Effector memory CD8-positive, alpha-beta T cell (primary cell): ENCODE measurements at places on chromosomes 13 and 19.

GRCh38 chr13:114311908-114312307, 2.4 kb upstream of the CHAMP1 start:
- DNase-seq, result no peak

DNA sequence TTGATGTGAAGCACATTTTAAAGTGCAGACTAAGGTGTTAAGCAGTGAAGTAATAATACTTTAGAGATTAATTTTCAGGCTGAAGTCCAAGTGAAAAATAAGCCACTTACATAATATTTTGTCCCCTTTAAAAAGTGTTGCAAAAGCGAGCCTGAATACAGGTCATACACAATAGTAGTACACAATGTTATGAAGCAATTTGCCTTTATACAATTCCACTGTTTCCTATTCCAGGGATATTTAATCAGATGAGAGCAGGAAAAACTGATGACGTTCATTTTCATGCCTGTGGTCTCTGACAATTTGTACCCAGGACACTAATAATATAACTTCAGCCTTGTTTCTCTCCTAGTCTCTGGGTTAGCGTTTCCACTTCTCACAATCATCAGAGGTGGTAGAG, 916.7 kb downstream of the PCDH9 start:
- DNase-seq, result no peak

GRCh38 chr13:71290963-71291841, 575.8 kb downstream of the DACH1 start:
- peak; percentile 45 for DNase-seq

DNA sequence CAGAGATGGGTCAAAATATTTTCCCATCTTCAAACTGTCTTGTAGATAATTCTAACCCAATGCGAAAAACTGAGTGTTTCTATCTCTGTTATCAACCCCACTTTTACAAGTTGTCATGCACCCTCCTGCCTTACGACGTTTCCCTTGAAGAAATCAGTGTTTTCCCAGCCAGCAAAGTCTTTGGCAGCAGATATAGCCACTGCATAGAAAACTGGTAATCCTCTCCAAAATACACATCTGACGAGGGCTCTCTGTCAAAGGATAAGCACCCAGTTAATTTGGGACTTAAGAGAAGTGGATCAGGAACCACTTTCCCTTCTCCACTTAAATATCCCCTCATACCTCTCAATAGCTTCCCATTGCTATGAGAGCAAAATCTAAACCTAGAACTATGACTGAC, 351.9 kb upstream of the MIR17HG start:
- no peak for DNase-seq

DNA sequence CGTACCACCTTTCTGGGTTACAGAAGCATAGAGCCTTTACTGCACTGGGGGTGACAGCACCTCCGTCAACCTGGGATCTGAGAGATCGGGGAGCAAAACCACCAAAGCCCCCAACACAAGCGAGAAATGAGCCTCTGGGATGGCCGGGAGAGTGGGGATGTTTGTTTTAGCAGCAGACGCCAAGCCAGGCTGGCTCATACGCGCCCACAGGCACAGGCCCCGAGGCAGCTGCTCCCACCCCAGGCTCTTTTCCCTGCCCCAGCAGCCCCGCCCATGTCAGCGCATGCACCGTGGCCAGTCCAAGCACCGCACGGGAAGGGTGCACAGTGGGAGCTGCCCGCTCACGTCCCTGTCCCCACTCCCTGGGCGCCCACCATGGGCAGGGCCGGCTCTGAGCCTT, 8.5 kb downstream of the PIP5K1C start:
- DNase-seq, result no peak

DNA sequence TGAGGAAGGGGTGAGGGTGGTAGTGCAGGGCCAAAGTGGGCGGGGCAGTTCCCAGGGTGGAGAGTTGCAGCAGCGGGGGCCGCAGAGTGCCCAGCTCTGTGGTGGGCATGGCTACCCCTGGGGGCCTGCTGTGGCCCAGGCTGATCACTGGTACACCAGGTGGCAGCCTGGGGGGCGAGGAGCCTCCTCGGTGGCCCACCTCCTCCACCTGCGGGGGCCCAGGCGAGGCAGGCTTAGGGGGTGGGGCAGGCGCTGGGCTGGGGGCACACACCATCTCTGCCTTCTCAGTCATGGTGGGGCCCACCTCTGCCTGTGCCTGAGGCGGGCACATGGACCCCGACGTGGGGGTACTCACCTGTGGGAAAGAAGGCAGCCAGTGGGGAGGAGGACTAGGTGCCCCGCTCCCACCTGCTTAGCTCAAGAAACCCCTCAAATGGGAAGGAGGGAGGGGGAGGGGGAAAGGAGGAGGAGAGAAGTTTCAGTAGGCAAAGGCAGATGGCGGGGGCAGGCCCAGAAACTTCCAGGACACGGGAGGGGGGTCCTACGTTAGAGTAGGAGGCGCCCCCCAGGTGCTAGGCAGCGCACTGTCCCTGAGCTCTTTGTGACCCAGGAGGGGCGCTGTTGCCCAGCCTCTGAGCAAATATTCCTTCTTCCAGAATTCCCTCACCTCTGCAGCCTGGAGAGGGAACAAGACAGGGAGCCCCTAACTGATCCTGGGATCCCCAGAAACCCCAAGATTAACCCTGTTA, 1.6 kb downstream of the LYL1 start:
- no peak for DNase-seq

DNA sequence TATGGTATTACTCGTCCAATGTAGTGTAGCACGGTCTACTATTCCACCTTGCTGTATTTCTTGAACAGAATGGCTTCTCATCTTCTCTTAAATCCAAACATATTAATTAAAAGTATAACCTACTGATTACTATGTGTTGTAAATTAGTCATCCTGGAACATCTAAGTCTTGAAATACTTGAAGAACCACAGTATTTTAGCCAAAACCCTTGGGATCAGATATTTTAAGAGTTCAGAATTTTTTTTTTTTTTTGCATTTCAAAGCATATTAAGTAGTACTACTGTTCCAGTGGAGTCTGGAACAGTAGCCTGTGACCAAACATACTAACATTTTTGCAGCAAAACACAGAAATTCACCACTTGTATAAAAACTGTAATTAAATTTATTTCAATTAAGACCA, 30.1 kb downstream of the ZC3H13 start:
- no peak for DNase-seq

DNA sequence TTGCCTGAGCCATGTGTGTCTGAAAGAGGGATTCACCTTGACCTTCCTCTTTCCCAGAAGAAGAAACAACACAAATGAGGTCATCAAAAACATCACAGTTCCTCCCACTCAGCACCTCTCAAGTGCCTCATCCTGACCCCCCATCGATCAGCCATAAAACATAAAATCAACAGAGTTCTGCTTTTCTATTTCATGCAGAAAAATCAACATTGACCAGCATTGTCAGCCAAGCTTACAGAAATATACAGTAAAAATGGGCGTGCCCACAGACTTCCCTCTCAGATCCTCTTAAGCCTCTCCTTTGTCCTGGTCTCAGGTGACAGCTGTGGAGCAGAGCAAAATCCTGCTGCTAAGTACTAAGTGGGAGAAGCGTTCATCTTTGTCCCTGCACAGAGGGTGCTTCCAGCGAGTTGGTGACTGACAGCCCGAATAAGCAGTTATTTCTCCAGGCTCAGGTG, 213.3 kb downstream of the OLFM4 start:
- no peak for DNase-seq

DNA sequence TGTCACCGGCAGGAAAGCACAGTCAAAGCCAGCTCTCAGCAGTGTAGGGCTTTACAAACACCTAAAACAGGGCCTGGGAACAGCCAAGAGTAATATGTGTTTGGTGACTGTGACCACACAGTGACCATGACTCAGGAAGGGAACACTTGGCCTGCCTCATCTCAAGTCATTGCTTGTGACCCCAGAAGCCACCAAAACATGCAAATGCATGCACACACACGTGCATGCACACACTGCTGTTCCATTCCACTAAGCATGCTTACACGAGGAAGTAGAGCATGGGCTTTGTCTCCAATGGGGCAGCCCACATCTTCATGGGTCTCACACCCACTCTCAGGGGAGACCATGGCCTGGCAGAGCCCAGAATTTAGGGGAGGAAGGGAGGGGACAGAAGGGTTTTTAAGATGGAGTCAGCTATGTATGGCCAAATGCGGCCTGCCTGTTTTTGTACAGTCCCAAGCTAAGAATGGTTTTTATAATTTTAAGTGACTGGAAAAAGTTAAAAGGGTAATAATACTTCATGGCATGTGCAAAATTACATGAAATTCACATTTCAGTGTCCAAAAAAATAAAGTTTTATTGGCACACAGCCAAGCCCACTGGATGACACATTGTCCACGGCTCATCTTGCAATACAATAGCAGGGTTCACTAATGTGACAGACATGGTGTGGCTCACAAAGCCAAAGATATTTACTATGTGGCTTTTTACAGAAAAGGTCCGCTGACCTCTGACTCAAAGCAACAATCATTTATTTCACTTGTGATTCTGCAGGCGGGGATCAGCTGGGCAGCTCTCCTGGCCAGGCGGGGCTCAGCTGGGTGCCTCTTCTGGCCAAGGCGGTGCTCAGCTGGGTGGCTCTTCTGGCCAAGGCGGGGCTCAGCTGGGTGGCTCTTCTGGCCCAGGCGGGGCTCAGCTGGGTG, 17.3 kb downstream of the ZFR2 start:
- DNase-seq, result no peak

- no peak for DNase-seq
These were observed 149.6 kb downstream of the IRS2 start for GRCh38 chr13:109636736-109637135.

DNA sequence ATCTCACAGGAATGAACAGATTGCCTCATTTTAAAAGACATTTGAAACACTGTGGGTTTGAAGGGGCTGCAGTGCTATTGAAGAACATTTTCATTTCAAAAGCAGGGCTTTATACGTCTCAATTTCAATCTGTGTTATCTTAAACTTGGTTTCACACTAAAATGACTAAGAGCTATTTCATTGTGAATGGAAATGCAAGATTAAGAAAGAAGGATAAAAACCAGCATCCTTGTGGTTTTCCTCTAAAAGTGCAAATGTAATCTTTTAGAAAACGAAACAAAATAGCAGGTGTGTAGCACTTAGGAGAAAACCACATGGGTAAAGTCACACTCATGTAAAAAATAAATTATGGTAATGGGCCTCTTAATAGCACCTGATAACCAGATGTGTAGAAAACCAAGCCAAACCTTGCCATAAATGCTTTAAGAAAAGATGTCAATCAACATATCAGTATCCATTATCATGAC, 397.7 kb downstream of the GPC6 start:
- DNase-seq, result no peak

- no peak for DNase-seq
These were observed 470.0 kb downstream of the TSHZ3 start for GRCh38 chr19:30879225-30879624.

- DNase-seq, result peak; percentile 93
These were observed 7.7 kb upstream of the TMEM161A start for GRCh38 chr19:19145684-19146608.

- no peak for DNase-seq
These were observed 185.8 kb downstream of the OLFM4 start for GRCh38 chr13:53214433-53214832.

DNA sequence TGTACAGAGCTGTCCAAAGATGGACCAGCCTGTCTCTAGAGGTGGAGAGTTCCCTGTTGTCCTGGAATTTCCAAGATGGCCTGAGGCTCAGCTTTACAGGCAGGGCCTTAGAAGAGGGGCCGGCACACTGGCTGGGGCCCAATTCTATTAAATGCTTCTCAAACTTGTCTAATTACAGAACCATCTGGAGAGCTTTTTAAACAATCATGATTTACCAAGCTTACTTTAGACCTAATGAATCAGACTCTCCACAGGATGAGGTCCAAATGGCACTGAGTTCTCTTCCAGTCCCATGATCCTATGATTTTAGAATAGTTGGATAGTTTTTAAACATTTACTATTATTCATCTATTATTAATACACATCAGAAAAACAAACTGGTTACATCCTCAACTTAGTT, 123.5 kb downstream of the DNAJC3 start:
- no peak for DNase-seq

- DNase-seq, result peak; percentile 37
These were observed 51.6 kb upstream of the UBL3 start for GRCh38 chr13:29901710-29902631.

DNA sequence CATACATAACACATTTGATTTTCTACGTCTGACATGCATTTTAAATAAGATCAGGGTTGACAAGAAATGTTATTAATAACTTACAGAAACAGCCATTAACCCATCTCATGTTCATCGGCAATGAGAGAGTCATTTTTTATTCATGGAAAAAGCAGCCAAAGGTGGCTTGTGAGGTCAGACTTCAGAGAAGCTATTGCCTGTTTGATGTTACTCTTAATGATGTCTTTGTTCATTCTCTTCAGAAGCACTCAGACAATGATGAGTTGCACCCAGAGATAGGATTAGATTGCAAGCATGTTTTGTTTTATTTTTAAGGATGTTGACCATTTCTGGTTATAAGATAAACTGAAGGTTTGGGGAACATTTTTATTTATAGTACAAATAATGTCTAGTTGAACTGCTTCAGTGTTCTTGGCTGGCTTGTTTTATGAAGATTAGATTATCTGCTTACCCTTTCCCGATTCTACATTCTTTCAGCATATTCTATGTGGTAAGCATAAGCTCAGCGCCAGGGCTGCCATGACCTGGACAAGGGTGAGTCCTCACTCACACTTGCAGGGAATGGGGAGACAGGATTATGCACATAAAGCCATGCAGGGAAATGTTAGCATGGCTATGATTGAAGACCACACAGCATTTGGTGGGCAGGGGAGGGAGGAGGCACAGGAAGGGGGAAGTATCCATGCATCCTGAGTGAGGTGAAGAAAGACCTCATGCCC, 288.1 kb downstream of the MTUS2 start:
- DNase-seq, result no peak

GRCh38 chr19:56117889-56118288, 3.2 kb downstream of the ZNF787 start:
- no peak for DNase-seq

DNA sequence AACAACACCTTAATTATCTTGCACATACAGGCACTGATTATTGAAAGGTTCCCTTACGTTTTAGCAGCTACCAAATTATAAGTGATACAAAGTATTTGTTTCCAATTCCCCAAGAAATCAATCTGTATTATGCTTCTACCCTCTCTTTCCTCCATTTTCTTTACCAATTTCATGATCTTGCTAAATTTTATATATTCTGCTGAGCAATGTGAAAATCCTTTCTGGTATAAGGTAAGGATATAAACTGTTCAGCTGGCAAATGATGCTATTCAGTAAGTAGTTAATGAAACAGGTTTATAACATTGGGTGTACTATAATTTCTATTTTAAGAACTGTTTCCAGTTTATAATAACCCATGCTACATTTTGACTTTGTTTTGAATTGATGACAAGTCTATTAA, 985 bp upstream of the EEF1AKMT1 start:
- no peak for DNase-seq

- no peak for DNase-seq
These were observed 18.8 kb downstream of the SMG9 start for GRCh38 chr19:43735957-43736356.
